ENCODE measurements at places on chromosomes 6 and 20.

DNA sequence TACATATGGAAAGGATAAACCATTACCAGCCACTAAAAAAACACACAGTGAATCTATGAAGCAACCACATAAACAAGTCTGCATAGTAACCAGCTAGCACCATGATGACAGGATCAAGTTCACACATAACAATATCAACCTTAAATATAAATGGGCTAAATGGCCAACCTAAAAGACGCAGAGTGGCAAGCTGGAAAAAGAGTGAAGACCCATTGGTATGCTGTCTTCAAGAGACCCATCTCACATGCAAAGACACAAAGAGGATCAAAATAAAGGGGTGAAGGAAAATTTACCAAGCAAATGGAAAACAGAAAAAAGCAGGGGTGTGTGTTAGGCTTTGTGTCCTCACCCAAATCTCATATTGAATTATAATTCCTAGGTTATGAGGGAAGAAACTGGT lies 909.2 kb downstream of the EPHA7 start:
- DNase-seq, result no peak

GRCh38 chr6:111759331-111759835 lies 113.9 kb downstream of the FYN start:
- DNase-seq, result no peak

GRCh38 chr6:24004062-24004461 lies 122.0 kb upstream of the NRSN1 start:
- no peak for DNase-seq

DNA sequence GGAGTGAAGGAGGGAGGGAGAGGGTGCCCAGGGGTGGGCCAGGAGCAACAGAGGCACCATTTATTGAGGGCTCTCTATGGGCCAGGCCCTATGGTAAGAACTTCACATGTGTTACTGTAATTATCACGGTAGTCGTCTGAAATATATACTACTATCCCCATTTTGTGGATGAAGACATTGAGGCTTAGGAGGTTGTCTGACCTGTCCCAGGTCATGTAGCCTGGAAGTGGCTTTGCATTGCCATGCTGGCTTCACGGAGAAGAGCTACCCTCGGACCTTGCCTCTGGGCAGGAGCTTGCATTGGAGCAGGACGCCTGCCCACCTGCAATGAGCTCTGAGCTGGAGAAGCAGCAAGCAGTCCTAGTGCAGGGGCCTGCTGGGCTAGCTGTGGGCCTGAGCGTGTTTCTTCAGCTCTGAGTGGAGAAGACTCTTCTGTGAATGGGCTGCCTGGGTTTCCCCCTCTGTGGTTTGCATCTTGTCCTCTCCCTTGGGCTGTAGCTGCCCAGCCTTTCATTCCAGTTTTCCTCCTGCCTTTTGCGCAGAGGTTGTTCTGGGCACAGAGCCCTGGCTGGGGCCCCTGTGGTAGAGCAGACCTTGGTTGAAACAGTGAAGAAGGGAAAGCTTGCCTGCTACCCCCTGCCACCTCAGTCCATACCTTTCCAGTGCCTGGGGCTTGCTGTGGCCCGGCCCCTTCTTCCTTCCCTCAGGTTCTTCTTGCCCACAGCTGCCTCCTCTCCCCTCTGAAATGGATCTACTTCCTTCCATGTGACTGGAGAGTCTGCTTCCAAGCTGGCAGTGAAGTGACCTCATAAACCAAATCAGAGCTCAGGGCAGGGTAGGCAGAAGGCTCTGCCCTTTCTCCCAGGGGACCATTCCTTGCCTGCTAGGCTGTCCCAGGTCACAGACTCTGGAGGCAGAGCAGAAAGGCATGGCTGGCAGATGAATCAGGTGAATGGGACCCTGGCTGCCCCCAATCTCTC lies 24.1 kb upstream of the SRF start:
- DNase-seq, result no peak

DNA sequence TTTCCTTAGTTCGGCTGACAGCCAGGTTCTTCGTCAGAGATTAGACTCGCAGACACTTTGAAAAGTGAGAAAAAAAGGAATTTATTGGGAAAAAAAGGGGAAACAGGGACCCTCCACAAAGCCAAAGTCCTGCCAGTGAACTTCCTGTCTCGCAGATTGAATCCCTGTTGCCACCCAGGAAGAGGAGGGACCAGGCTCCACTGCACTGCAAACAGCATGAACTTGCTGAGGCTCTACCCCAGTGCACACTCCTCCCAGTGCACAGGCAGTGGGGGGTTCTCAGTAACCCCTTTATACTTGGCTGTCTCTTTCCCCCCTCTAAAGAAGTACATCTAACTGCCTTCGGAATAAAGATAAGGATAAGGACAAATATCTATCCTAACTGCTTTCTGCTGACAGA lies 959.0 kb downstream of the GRIK2 start:
- no peak for DNase-seq

DNA sequence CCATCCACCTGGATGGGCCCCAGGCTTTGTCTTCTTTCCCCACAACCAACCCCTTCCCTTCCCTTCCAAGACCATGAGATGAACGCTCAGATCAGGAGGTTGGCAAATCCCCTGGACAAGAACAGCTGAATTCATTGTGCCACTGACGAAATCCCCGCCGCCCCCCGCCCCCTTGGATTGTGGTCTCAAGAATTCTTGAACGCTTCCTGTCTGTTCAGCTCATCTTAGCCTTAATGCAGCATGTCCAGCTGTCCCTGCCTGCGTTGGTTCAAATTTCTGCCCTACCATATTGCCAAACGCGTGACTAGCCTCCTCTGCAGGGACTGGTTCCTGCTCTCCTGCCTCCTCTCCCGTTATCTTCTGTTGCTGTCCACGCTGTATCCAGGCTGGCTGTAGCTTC lies 133.2 kb downstream of the CDH4 start:
- DNase-seq, result no peak

DNA sequence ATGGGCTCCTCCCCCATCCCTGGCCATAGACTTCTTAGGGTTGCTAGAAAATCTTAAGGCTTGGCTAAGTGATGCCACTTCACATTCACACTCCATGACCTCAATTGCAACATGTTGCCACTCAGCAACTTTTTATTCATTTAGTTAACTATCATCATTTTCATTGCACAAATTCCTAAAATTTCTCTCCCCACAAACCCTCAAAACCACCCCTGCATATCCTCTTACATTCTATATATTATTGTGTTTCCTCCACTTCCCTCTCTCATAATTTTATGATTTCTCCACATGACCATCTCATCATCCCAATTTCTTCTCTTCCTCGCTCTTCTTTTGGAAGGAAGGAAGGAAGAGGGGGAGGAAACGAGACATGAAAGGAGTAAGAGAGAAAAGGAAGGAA lies 436.0 kb downstream of the HACE1 start:
- DNase-seq, result no peak

DNA sequence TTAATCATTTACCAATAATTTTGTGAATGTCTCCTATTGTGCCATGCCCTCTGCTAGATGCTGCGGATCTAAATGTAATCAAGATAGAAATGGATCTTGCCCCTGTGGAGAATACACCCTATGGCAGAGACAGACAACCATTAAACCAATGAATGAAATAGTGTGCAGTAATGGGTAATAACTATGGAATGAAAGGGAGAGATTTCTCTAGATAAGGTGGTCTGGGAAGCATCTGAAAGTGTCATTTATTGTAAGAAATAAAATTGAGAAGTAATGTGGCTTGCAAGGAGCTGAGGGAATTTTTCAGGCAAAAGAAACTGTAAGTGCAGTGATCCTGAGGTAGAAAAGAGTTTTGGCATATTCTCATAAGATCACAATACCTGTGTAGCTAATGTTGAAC lies 430.0 kb downstream of the LMBRD1 start:
- no peak for DNase-seq

GRCh38 chr6:152206072-152206818 lies 398.8 kb downstream of the ESR1 start:
- DNase-seq, result no peak

- peak; percentile 56 for DNase-seq
Measured at GRCh38 chr6:88141561-88142296, 24.4 kb downstream of the CNR1 start.

- DNase-seq, result no peak
Measured at GRCh38 chr6:87277123-87277522, 45.3 kb upstream of the SMIM8 start.

GRCh38 chr6:70166088-70166958 lies 136.6 kb downstream of the COL9A1 start:
- DNase-seq, result peak; percentile 9

- no peak for DNase-seq
Measured at GRCh38 chr6:54074578-54075195, 36.6 kb upstream of the MLIP start.

GRCh38 chr6:48099713-48100587 lies 11.0 kb downstream of the PTCHD4 start:
- no peak for DNase-seq

- DNase-seq, result no peak
Measured at GRCh38 chr6:151576633-151577032, 82.8 kb downstream of the CCDC170 start.

DNA sequence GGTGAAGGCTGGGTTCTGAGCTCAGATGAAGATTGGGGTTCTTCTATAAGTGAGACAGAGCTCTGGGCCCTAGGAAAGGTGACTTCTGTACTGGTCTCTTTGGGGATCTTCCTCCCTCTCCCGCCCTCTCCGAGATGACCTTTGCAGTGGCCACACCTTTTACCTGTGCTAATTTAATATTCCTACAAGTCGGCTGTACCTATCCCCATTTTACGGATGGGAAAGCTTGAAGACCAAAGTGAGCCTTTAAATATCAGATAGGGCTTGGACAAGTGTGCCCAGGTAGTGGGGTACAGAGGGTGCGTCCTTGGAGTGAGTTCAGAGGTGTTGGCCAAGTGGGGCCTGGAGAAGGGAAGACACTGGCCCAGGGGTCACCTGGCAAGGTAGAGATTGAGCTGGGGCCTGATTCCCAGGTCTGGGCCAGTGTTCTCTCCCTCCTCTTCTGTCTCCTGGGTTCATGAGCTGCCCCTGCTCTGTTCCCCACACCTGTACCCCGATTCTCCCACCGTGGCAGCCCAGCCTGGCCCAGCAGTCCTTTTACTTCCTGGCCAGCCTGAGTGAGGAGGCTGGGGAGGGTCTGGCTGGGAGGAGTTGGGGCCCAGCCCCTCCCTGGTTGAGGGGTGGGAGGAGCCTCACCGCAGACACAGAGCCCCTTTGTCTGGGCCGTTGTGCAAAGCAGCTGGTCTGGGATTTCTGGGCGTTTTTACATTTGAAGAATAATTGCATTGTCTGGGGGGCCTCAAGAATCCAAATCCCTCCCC lies 152.1 kb upstream of the RNF24 start:
- no peak for DNase-seq

GRCh38 chr6:156731396-156731795 lies 45.8 kb upstream of the ARID1B start:
- no peak for DNase-seq

- no peak for DNase-seq
Measured at GRCh38 chr20:13777171-13777601, 7.5 kb downstream of the ESF1 start.

DNA sequence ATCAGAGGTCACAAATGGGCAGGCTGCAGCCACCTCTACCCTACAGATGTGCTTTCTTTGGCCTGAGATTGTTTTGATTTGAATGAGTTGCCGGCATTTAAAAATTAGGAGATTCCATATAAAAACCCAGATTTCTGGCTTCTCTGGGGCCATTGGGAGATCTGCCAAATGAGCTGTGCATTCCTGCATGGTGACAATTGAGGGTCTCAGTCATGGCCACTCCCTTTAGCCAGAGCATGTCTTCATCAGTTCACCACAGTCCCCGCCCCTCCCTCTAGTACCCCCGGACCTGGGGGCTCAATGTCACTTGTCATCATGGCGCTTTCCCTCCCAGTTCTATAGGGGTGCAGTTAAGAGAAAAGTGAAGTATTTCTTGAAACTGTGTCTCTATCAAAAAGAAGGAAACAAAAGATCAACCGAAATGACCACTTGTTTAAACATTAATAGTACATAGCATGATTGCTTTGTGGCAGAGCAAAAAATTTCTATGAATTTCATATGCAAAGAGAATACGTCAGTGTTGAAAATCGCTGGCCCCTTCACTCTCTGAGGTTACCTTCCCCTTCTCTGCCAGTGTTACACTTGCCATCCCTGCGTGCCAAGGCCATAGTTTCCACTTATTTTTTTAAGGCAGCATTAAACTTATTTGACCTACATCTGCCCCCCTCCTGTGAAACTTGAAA lies 21.1 kb downstream of the EYA2 start:
- DNase-seq, result no peak

- DNase-seq, result no peak
Measured at GRCh38 chr6:129191235-129191634, 308.3 kb downstream of the LAMA2 start.

GRCh38 chr6:88914895-88915598 lies 48.4 kb downstream of the RNGTT start:
- DNase-seq, result no peak

GRCh38 chr20:37202267-37202943 lies 23.1 kb upstream of the MROH8 start:
- DNase-seq, result no peak

DNA sequence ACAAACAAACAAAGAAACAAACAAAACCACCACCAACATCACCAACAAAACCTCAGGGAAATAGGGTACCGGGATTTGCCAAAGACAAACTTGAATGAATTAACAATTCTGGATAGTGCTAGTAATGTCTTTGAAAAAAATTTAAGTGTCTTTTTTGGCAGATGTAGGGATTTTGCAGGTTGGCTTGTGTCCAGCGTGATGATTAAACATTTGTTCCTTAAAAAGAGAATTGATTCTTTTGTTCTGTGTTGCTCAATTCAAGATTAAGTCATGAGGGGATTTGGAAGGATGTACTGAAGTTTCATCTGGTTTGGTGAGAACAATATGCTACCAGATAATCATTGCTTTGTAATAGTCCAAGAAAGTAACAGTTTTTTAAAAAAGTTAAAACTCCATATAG lies 125.1 kb upstream of the HS3ST5 start:
- no peak for DNase-seq

Data from GM19239 (cell line).